ENCODE measurements at places on chromosomes 5 and 9.

DNA sequence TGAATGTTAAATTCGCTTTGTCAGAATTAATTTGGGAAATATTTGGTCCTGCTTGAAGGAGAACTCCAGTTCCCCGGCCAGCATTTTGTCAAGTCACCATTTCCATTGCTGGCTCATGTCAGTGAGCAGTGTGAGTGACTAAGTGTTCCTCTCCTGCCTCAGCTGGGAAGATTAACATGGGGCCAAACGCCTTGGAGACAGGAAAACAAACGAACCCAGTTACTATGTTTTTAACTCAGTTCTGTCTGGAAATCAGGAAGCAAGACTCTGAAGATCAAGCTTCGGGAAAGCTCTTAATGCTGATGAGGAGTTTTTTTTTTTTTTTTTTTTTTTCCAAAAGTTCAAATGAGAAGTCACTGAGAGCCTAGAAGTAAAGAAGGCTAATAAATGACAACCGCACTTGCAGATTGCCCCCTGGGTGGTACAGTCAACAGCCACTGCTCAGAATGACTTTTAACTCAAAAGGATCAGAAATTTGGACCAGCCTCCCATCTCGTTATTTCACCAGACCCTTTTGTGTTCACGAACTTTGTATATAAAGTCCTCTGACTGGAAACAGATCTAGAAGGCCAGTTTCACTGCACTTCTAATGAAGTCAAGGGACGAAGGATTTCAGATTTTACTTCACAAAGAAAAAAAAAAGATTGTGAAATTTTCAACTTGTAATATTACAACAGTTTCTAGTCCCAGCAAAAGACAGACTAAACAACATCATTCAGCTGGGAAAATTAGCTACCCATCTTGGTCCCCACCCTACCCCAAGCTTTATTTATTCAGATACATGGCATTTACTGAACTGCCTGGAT, 121.3 kb downstream of the LHFPL2 start:
- DNase-seq = no peak

GRCh38 chr9:98380065-98380681, 124.7 kb upstream of the TBC1D2 start:
- no peak for DNase-seq

DNA sequence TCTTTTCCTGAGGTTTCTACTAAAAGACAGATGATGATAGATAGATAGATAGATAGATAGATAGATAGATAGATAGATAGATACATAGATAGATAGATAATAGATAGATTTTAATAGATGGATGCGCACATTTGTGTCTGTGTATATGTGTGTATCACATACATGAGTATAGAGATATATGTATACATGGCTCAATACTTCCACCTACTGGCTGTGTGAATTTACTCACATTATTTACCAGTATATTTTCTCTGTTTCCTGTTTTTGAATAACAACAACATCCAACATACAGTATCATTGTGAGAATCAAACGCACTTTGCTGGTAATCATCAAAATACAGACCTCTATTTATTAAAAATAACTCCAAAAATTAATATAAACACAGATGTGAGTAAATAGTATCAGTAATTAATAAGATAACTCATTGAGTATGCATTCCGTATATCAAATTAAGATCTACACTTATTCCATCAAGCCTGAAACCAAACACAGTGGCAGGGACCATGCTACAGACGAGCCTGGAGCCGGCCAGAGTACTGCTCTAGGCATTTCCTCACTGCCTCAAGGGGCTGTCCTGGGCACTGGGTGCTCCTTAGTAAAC, 338.0 kb downstream of the SEMA5A start:
- peak; percentile 26 for DNase-seq

DNA sequence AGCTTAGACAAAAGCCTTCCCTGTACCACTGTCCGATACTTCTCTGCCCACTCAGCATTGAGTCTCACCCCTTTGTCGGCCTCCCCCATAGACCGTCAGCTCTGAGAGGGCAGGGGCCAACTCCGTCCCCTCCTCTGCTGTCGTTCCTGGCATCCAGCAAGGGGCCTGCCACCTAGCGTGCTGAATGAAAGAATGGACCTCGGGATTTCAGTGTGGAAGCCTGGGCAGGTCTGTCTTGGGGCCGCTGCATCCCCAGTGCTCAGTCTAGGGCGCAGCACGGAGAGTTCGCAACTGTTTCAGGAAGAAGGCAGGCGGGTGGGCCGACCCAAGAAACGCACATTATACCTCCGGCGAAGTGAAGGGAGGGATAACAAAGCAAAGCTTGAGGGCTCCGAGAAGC, 1.5 kb upstream of the TOR1B start:
- DNase-seq = no peak

DNA sequence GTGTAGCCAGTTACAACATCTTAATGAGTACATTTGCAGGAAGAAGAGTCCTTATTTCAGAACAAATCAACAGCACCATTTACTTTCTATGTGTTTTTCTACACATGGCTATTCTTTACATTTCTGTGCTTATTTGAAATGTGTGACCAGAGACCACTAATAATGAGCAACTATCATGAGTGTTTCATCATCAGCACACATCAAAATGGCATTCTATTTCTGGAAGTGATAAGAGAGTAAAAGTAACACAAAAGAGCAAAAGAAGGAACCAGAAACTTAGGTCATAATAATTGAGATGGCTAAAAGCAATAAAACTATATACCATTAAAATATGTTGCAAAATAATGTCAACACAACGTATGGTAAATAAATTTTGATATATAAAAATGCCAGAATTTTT, 159.7 kb downstream of the PBX3 start:
- DNase-seq = no peak

- DNase-seq = no peak
Observed at GRCh38 chr9:105053209-105053652, 125.3 kb upstream of the ABCA1 start.

- no peak for DNase-seq
Observed at GRCh38 chr5:148177207-148177606, 8.9 kb downstream of the SPINK14 start.

DNA sequence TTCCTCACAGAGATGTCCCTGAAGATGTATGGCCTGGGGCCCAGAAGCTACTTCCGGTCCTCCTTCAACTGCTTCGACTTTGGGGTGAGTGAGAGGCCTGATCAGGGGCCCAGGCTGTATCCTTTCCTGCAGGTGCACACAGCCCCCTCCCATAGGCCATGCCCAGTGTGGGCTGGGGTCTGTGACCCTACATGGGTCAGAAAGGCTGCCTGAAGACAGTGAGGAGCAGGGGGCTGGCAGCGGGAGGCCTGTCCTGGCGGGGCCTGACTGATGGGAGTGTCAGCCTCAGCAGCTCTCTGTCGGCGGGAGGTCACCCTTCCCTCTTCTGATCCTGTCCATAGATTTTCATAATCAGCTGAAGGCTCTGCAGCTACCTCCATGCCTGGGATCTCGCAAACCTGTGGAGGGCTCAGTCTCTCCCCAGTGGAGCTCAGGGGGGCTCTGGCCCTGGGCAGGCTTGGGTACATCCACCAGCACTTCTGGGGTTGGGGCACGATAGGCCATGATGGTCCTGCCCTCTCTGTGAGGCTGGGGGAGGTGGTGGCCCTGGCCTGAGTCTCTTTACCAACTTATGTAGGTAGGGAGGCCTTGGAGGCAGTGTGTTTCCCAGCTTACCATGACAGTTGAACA, 98.5 kb downstream of the CACNA1B start:
- no peak for DNase-seq

DNA sequence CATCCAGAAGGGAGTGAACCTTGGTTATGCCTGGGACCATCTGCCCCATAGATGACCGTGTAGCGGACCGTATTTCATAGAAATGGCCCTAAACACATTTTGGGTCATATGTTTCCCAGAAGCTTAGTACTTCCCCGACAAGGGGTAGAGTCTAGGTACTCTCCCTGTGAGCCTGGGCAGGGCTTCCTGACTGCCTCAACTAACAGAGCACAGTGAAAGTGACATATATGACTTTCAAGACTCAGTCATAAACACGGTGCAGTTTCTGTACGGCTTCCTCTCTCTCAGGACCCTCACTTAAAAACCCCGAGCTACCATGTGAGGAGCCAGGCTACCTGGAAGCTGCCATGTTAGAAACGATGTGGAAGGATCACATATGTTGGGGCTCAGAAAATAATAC, 20.9 kb downstream of the C9orf57 start:
- DNase-seq = no peak

DNA sequence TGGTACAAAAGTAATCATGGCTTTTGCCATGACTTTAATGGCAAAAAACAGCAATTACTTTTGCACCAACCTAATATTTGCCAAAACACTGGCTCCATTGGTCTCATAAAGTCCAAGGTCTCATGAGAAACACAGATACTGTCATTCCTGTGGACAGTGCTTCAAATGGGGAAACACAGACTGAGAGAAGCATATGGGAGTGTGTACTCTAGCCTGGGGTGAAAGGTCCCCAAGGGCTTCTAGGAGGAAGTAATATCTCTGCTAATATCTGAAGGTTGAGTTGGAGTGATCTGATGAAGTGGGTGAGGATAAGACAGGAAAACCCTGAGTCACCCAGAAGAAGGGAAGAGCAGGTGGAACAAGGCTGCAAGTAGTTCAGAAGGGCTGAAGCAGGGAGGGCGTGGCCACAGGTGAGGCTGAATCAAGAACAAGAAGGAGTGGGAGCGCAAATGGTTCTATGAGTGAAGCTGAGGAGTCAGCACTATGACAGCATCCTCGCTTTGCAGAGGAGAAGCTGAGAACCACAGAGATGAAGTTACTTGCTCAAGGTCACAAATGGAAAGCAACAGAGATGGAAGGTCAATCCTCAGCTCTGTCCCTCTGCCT, 164.1 kb downstream of the ASTN2 start:
- no peak for DNase-seq

GRCh38 chr9:92468206-92468605, 14.1 kb downstream of the ASPN start:
- no peak for DNase-seq

DNA sequence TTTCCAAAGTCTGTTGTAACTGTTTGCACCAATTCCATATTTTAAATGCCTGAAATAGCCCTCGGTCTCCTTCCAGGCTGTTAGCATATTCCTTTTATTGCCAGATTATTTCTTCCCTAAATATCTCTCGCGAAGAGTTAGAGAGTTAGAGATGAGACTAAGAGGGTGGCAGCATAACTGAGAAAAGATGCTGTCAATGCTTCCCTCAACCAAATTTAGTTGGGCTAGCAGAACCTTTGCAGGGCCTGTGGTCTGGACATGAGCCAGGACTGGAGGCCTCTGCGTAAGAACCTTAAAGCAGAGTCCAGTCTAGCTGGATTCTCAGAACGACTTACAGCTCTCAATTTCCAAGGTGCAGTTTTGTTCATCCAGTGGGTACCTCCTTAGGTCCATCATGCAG, 135.9 kb downstream of the GABRB2 start:
- no peak for DNase-seq

DNA sequence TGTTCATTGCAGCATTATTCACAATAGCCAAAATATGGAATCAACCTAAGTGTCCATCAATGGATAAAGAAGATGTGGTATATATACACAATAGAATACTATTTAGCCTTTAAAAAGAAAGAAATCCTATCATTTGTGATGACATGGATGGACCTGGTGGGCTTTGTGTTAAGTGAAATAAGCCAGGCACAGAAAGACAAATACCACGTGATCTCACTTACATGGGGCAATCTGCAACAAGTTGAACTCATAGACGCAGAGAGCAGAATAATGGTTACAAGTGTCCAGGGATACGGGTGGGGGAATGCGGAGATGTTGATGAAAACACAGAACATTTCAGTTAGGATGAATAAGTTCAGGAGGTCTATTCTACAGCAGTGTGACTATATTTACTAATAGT, 66.4 kb upstream of the ALDH1B1 start:
- no peak for DNase-seq

Data from RPMI8226 (cell line).